ENCODE measurements at places on chromosomes 16 and 17.

DNA sequence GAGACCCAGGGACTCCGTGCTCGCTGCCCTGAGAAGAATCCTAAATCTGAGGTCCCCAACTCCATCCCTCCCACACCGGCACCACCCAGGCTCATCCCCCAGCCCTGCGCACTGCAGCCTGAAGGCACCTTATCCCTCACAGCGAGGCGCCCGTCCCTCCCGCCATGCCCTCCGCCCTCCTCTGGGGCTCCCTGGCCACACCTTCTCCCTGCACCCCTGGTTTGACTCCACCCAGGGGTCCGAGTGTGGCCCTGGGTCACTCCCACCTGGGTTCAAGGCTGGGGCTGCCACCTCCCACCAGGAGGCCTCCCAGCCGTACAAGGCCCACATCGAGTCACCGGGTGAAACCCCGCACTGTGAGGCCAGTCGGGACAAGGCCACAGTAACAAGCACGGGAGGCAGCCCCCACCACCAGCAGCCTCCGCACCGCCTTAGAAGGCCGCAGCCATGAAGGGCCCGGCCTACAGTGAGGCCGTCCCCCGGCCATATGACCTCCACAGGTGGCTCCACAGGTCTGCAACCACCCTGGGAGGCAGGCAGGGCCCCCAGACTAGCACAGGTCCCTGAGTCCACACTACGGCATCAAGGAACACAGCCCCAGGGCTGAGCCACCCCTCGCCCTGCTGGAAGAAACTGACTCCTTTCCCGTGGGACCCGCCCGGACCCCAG, 8.3 kb downstream of the HAGH start:
- DNase-seq: no peak

DNA sequence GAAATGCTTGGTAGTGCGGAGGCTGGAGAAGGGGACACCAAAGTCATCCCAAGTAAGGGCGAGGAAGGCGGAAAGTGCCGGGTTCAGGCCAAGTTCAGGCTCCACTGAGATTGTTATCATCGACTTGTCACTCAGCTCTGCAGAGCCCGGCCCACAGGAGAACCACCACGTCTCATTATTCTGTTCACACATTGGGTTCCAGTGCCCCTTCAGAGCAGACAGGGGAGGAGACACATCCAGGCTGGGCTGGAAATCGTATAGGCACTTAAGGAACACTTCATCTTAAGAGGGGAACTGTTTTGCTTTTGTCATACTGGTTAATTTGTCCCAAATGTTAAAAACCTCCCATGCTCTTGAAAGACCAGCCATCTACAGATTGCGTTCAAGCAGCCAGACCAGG, 118.3 kb upstream of the ADAMTS18 start:
- no peak for DNase-seq

- DNase-seq: no peak
Observed at GRCh38 chr17:55161935-55162555, 102.7 kb upstream of the HLF start.

- DNase-seq: no peak
Observed at GRCh38 chr17:17741349-17742023, 60.2 kb downstream of the RAI1 start.

GRCh38 chr16:67241008-67241900, 6.0 kb downstream of the FHOD1 start:
- no peak for DNase-seq

- DNase-seq: no peak
Observed at GRCh38 chr16:57807252-57807967, 5.1 kb upstream of the KIFC3 start.

DNA sequence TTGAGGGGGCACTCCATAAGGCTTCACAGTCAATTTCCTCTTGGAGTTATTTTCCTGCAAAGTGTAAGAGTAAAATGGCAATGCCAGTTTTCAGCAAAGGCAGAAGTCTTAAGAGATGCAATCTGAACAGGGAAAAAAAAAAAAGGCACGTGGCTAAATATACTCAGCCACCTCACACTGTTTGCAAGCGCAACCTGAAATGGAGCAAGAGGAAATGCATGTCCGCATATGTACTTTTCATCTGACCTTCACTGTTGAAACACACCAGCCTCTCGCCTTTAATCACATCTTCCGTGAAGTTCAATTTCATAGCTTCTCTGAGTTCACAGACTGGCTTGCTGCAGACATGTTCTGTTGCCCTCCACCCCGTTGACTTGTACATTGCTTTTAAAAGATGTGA, 101.4 kb downstream of the KATNIP start:
- DNase-seq: no peak

DNA sequence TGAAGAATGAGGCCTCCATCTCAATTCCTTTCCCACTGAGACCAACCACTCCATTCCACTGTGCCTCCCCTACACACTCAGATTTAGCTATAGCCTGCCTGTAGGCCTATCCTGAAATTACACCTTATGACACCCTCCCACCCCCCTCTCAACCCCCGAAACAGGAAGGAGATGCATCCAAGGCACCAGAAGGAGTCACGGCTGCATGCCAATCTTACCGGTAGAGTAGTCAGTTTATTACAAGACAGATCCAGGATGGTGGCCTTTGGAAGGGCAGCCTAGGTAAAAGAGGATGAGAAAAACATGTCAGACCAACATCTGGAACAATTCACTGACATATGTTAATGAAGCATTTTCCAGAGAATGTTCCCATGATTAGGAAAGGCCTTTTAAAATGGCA, 2.6 kb downstream of the LRRC59 start:
- DNase-seq: no peak

DNA sequence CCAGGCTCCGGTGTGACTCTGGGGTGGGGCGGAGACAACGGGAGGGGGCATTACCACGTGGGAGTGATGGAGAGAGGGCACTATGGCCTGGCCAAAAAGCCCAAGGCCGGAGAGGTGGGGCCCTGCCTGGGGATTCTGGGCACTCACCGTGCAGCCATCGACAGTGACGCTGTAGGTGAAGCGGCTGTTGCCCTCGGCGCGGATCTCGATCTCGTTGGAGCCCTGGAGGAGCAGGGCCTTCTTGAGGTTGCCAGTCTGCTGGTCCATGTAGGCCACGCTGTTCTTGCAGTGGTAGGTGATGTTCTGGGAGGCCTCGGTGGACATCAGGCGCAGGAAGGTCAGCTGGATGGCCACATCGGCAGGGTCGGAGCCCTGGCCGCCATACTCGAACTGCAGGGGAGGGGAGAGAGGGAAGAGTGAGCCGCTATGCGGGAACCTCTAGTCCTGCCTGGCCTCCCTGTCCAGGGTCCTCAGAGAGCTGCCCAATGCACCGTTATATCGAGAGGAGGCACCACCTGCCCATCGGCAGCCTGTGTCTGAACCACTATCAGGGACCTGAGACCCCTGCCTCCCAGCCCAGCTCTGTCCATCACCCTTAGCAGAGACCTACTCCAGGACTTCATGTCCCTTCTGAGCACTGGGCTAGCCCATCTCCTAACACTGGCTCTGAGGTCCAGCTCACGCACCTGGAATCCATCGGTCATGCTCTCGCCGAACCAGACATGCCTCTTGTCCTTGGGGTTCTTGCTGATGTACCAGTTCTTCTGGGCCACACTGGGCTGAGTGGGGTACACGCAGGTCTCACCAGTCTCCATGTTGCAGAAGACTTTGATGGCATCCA, 15.6 kb downstream of the COL1A1 start:
- no peak for DNase-seq

GRCh38 chr17:72407931-72408330, 287.1 kb downstream of the SOX9 start:
- DNase-seq: no peak

- DNase-seq: no peak
Observed at GRCh38 chr17:80294210-80294609, 33.6 kb downstream of the RNF213 start.

DNA sequence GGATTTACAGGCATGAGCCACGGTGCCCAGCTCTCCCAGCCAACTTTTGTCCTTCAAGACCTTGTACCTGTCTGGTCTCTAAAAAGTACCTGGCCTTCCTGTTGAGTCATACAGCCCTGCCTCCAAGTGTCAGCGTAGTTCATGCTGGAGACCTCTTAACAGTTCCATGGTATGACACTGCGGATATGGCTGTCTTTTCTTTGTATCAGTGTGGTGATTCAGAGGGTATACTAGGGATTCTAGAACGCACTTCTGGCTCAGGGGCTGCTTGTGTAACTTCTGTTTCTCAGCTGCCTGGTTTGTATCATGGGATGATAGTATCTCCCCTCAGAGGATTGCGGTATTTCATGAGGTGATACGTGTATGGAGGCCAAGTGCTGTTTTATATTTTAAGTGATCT, 2.0 kb upstream of the TMEM11 start:
- no peak for DNase-seq

- no peak for DNase-seq
Observed at GRCh38 chr16:27636453-27637240, 86.7 kb downstream of the KATNIP start.

- no peak for DNase-seq
Observed at GRCh38 chr17:5121186-5121841, 5.5 kb downstream of the USP6 start.

- DNase-seq: no peak
Observed at GRCh38 chr17:6712854-6713129, 377 bp downstream of the SLC13A5 start.

GRCh38 chr17:64583038-64583437, 76.3 kb downstream of the CEP95 start:
- DNase-seq: no peak

DNA sequence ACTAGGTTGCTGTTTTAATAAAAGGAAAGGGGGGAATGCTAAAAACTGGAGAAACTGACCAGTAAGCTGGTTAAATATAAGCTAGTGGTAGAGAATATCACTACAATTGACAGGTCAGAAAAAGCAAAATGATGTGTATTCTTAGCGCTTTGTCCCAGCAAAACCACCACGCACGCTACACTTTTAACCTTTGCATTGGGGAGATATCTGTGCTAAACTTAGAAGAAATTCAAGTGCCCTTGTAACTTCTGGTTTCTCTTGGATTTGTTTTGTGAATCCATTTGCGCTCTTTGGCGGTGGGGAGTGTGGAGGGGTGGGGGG, 1.4 kb downstream of the GAN start:
- no peak for DNase-seq

DNA sequence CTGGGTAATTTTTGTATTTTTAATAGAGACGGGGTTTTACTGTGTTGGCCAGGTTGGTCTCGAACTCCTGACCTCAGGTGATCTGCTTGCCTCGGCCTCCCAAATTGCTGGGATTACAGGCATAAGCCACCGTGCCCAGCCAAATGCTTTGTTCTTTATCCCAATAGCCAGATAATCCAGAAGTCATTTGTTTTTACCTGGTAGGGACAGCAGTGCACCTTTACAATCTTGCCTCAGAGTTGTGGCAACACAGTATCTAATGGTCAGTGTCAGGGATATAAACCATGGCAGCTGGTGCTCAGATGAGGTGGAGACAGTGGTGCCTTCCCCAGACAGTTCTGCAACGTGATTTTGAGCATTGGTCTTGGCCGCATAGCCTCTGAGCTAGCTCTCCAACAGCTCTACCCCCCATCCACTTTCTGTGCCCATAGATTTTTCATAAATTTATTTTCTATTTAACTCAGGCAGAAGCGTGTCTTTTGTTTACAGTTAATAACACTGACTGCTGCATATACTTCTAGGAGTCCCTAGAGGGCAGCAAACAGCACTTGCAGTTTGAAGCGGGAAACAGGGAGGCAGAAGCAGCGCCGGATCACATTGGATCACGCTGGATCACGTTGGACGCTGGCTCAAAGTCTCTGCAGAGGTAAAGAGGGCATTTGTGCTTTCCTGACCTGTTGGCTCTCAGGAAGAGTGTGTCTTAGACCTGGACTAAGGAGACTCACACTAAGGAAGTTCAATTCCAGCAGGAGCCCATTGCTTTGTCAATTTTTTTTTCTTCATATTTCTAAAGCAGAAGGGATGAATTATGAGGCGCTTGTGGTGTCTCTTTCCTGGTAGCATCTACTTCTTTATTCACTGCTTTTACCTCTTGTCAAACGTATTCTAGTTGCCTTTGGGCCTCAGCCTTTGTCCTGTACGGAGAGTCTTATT, 5.1 kb upstream of the GGT6 start:
- peak; percentile 21 for DNase-seq

DNA sequence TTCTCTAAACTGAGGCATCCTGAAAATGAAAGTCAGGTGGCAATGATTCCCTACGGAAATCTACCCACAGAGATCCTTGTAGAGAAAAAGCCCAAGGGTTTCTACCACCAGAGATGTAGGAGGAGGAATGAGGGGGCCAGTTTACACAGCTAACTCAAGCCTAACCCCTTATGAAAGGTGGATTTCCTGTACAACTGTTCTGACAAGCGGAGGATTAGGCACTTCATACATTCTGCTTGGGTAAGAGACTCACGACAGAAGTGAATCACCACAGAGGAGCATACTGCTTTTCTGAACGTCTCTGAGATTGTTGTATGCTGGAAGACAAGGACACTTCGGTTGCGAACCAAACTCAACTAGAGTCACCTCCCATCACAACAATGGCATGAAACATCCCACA, 72.7 kb downstream of the SMG6 start:
- DNase-seq: no peak

- DNase-seq: no peak
Observed at GRCh38 chr16:78278056-78278450, 178.6 kb downstream of the WWOX start.

DNA sequence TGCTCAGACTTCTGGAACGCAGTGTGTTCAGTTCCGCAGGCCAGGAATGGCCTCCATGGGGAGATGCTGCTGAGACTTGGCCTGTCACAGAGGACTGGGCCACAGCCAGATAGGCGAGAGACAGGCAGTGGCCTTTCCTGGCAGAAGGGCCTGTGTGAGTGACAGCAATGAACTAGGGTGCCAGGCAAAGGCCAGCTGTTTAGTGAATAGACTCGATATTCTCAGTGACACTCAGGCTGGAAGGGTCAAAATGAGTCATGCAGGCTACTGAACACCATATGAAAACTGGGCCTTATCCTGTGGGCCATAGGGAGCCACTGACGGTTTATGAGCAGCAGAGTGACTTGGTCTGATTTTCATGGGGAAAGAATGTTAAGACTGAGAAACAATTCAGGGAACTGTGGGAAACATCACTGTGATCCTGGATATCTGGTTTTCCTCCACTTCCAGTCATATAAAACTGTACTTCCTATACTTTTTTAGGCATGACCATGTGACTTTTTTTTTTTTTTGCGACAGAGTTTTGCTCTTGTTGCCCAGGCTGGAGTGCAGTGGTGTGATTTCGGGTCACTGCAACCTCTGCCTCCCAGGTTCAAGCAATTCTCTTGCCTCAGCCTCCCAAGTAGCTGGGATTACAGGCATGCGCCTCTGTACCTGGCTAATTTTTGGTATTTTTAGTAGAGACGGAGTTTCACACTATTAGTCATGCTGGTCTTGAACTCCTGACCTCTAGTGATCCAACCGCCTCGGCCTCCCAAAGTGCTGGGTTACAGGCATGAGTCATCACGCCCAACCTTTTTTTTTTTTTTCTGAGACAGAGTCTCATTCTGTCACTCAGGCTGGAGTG, 5.2 kb upstream of the NUBP1 start:
- peak; percentile 21 for DNase-seq

- no peak for DNase-seq
Observed at GRCh38 chr16:88673716-88674379, 11.0 kb upstream of the MVD start.

DNA sequence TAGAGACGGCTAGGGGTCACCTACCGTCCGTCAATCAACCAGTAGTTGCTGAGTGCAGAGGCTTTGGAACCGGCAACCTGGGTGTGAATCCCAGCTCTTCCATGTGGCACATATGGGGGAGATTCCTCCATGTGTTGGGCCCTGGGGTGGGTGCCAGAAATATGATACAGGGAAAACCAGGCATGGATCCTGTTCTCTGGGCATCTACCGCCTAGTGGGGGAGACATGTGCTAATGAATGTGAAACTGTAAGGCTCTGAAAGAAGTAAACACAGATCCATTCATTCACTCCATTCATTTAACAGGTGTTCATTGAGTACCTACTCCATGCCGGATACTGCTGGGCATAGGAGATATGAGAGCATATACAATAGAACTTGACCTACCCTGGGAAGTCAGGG, 39.5 kb upstream of the SDK2 start:
- no peak for DNase-seq
